ENCODE measurements at places on chromosomes 1 and 21.

- no peak for DNase-seq
Measured at GRCh38 chr1:243982447-243983018, 68.5 kb upstream of the ZBTB18 start.

GRCh38 chr1:39006726-39007645 is 15.9 kb downstream of the AKIRIN1 start:
- DNase-seq = no peak

- DNase-seq = no peak
Measured at GRCh38 chr1:161784968-161785367, 18.8 kb downstream of the ATF6 start.

- DNase-seq = no peak
Measured at GRCh38 chr1:5189384-5189783, 535.0 kb downstream of the AJAP1 start.

DNA sequence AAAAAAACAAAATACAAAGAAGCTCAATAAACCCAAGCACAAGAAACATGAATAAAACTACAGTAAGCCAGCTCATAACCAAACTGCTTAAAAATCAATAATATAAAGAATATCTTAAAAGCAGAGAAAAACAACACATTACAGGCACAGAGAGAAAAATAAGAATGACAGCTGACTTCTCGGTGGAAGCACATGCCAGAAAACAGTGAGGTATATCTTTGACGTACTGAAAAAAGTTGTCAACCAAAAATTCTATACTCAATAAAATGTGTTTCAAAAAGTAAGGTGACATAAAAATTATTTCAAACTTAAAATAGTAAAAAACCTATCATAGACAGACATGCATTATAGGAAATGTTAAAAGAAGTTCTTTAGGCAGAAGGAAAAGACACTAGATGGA is 33.3 kb downstream of the ZZZ3 start:
- no peak for DNase-seq

DNA sequence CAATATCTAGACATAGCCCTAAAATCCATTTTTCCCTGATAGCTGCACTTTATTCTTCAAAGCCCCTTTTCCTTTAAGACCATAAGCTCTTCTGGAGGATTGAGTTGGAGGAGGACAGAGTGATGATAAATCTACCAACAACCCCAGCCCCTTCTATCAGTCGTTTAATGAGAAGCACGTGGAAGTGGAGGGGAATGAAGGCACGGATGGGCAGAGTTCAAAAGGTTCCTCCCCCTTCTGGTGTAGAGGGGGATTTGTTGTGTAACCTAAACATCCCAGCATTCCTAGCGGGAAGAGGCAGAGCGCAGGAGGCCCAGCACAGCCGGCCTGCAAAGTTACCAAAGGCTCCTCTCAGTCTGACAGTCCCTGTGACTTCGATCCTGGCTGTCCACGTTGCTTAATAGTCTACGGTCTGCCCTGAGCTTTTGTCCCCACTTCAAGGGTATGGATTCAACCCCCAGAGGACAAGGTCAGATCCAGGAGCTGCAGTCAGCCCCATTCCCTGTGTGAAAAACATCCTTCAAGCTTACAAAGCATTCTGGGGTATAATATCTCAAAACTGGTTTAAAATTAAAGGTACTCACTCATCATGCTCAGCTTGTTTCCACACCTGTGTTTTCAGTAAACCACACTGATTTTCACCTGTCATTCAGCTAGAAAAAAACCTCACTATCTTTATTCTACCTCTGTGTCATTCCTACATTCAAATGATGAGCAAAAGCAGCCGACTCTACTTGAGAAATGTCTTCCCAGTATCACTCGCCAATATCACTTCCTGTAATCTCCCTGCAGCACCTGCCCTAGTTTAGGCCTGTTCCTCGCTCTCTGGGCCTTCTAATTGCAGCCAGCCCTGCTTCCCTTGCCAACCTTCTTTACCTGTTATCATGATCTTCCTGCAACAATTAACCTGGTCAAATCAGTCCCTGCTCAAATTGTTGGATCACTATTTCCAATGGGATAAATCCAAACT is 117.9 kb downstream of the PLPP3 start:
- no peak for DNase-seq

DNA sequence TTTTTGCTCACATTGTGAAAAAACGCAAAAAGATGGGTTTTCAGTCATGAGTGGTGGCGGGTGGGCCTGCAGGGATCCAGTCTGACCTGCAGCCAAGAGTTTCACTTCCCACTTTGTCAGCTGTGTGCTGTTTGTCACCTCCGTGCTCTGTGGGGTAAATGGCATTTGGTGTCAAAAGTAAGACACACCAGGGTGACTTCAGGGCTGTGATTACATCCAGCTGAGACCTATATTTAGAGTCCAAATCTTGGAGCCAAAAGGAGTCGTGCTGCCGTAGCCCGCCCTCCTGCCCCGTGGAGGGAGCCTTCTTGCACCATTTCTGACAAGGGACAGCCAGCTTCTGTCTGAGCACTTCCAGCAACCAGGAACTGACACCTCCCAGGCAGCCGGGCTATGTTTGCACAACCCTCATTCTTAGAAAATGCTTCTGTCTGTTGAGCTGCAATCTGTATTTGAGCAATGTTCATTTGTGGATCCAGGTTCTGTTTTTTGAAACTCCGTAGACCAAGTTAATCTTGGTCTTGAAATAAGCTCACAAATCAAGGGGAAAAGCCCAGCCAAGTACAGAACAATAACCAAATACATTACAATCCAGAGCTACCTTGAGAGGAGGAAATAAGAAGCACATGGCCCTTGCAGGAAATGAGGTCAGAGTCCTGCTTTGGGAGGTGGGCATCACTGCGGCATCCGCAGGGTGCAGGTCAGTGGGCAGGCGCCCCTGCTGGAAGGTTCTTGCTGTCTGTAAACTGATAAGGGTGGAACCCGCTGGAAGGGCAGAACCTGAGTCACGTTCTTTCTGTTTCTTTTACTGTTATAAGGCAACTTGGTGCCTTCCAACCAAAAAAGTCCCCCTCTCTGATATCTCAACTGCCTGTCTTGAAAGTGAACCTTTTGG is 14.4 kb downstream of the ABCG1 start:
- DNase-seq = peak; percentile 70

- no peak for DNase-seq
Measured at GRCh38 chr21:45856442-45856841, 125.1 kb upstream of the COL6A1 start.

DNA sequence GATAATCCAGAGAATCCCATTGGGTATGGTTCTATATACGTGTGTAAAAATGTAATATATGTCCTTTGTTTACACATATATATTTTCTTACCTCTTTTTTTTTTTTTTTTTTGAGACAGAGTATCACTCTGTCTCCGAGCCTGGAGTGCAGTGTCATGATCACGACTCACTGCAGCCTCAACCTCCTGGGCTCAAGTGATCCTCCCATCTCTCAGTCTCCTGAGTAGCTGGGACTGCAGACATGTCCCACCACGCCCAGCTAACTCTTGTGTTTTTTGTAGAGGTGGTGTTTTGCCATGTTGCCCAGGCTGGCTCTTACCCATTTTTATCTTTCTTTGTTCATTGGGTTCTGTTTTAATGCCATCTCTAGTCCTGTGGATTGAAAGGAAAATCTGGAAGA is 59.5 kb downstream of the ZBTB17 start:
- DNase-seq = no peak

GRCh38 chr1:22529901-22530621 is 33.2 kb upstream of the EPHA8 start:
- peak; percentile 46 for DNase-seq

GRCh38 chr21:35984654-35985361 is 75.5 kb downstream of the SETD4 start:
- DNase-seq = peak; percentile 54

DNA sequence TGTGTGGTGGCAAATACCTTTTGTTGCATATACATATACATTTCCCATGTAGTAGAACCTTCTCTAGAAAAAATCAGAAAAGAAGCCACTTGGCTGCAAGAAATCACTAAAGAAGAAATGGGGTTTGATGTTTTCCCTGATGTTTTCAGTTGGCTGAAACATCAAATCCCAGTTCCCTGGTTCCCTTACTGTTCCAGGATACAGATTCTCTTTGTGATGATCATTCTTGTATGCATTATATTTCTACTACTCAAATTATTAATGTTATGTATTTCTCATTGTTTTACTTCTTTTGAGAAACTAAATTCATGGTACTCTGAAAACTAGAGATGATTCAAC is 7.6 kb downstream of the RNU1-2 start:
- no peak for DNase-seq

GRCh38 chr1:119046429-119046784 is 58.3 kb upstream of the TBX15 start:
- no peak for DNase-seq

- DNase-seq = peak; percentile 75
Measured at GRCh38 chr1:25619101-25619890, 2.7 kb downstream of the MAN1C1 start.

DNA sequence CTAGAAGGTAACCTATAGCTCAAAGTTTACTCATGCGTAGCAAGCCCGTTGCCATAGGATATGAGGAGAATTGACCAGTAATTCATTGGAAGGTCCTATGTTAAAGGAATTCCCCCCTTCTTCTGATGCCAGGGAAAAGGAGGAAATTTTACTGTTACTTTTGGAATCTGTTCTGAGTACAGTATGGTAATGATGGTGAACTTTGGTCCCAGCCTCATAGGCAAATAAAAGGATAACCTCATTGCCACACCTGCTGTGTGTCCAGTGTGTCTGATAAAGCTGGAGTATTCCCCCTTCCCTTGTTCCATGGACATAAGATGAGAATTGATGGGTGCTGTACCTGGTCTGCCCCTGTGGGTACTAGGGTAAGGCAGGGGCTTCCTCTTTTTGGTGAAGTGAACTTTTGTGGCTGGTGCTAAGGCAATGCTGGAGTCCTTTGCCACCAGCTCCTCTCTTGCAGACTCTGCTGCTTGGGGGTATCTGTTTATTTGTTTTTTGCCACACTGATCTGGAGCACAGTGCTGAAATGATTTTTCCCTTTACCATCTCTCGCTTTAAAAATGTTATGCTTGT is 22.2 kb downstream of the MPZ start:
- DNase-seq = no peak

DNA sequence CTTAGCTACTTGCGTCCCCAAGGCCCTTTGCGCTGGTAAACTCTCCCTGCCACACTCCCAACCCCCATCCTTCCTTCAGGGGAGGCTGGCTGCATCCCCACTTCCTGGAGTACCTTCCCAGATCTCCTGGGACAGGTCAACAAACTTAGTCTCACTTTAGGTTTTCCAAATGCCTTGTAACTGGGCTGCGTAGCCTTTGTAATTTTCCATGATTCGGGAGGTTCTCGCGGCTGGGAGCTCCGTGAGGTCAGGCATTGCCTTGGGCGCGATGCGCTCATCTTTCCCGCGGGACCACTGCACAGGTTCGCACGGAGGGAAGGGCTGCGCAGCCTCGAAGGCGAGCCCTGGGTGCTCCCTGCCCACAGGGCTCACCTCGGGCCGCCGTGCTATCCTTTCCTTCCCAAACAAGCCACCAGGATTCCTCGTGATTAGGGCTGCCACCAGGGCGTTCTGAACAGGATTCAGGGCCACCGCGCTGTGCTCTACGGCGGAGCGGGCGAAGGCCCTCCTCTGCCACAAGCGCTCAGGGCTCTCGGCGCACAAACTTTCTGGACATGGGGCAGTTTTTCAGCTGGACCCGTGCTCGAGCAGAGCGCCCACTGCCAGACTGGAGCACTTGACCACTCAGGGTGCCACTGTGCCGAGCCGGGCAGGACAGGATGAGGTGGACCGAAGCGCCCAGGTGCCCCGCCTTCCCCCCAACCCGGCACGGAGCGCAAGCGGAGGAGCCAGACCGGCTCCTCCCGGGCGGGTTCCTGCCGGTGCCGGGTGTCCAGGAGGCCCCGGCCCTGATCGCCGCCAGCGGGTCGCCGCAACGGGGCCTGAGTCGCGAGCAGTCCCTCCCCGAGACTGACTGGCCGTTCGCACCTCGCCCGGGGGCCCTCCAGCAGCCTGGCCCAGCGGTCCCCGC is 1.1 kb downstream of the TMPRSS2 start:
- DNase-seq = no peak

DNA sequence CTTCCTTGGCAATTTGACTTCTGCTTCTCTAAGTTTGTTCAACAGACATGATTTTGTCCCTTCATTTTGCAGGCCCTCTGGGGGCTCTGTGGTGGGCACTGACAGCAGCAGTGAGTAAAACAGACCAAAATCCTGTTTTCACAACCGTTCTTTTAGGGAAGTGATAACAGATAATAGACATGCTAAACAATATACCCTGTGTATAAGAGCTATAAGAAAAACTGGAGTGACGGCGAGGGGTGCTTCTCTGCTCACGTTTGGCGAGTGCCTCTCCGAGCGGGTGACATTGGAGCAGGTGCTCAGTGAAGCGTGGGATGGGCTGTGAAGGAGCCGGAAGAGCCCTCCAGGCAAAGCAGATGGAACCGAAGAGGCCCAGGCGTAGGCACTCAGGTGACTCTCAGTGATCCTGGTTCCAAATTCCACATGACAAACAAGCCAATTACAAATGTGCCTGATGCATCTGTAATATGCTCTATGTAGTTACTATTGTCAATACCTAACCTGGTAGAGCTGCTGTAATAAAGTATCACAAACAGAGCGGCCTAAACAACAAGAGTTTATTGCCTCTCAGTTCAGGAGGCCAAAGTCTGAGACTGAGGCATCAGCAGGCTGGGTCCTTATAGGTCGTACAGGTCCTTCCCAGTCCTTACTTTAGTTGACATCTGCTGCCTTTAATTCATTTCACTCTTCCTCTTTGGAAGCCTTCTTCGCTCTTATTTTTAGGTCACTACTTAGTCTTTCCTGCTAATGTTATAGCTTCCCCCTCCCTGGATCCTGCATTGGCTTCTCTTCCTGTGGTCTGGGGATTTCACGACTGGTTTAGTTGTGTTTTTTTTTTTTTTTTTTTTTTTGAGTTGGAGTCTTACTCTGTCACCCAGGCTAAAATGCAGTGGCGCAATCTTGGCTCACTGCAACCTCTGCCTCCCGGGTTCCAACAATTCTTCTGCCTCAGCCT is 20.1 kb downstream of the OR2B11 start:
- DNase-seq = no peak

DNA sequence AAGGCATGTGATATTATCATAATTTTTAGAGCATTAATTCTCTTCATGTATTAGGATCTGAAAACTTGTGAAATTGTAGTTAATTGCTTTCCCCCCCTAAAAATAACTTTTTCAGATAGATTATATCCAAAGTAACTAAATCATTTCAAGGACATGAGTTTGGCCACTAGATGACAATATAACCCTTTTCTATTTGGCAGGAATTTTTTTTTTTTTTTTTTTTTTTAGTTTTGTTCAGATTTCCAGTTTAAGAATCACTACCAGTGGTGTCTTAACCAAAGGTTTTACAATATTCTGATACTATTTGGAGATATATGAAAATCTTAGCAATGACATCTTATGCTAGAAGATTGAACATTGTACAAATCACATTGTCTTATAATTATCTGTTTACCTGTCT is 370.8 kb downstream of the AMY1C start:
- DNase-seq = no peak

All from kidney (tissue), 22 donors.